ENCODE measurements at places on chromosomes 11 and 22.

DNA sequence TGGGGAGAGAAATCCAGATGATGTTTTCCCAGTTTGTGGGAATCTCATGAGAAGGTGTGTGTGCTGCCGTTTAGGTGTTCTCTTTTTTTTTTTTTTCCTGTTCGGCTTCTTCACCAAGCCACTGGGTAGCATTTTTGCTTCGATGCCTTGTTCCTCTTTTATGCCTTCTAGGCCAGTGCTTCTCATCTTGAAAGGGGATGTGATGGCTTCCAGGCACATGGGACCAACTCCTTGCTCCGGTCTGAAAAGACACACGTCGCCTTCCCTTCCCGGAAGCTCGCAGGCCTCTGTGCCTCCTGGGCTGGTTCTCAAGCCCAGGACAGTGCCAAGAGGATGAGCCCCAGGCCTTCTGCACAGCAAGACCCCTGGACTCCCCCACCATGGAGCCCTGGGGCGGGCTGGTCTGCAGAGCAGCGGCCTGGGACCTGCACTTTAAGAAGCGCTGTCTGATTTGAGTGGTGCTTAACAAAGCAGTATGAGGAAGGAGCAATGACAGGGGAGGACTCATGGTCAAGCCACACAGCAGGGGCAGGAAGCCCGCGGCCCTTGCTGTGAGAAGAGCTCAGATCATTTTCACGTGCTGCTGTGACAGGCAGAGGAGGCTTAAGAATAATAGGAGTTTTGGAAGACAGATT lies 158.8 kb downstream of the MPPED1 start:
- no peak for DNase-seq

DNA sequence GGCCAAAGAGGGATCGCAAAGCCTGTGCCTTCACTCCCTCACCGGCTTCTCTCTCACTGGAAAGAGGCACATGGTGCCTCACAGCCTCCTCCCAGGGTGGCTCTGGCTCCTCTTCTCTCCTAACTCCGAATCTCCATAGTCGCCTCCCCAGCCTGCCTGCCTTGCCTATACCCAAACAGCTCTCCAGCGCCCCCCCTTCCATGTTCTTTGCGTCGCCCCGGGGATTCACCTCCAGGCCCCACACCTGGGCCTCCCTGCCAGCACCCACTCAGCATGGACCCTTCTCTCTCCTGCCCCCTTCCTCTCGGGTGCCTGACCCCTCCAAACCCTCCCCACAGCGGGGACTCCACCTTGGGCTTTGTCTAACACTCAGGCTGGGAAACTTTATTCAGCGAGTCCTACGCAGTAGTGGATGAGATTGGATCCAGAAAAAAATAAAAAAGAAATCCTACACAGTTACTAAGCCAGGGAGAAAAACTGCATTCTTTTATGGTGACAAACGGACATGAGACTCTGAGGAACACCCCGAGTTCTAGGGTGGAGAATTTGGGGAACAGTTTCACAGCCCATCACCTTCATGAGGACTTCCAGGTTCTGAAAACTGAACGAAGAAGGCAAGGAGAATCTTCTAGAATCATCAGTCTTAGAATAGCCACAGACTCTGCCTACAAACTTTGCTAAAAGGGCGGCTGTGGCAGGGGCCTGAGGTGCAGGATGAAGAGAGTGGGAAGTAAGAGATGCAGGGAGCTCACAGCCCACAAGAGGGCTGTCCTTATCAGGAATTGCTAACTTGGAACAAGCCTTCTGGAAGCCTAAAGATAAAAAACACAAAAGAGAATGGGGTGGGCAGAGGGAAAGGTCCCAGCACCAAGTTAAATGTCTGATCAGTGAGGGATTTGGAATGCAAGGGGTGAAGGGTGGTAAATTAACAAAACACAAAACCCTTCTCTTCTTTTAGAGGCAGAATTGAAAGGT lies 5.3 kb downstream of the PPM1F start:
- peak; percentile 89 for DNase-seq

DNA sequence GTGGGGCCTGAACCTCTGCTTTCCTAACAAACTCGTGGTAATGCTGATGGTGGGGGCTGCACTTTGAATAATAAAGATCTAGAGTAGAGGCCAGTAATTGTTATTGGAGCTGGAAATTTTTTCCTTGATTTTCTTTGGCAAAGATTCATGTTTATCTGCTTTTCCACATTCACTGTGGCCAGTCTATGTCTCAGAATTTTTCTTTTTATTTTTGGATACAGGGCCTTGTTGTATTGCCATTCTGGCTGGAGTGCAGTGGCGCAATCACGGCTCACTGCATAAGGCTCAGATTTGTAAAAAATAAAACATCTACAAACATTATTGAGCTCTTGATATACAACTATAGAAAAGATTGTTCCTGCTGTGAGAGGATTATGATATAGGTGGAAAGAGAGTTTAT lies 1.6 kb downstream of the TMEM135 start:
- DNase-seq = no peak

DNA sequence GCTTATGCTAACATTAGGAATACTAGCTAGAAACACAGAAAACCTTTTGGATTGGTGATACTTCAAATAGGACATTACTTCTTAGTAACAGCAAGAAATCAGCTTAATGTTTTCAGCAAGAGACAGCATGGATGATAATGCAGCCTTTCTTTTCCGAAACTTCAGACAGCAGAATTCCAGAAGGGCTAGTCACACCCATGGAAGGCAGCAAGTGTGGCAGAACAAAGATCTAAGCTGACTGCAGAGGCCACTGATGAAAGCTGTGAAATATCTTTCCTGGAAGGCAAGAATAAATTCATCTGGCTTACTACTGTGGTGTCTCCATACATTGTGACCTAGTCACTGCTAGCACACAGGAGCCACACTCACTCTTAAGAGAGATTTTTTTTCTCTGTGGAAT lies 100.3 kb downstream of the CCDC83 start:
- DNase-seq = no peak

DNA sequence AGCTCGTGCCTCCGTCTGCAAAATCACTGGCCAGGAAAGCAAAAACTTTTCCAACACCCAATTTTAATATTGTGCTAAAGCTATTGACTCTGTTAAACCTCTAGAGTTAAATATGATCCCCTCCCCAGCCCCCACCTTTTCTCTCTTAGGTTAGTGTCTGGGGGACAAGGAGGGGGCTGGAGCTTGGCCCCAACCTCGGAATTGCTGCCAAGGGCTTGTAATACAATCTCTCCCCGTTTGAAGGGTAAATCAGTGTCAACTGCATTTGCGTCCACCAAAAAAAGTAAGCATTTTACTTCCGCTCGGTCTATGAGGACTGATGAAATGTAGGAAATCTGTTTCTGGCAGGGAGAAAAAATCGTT lies at the start of gene GAS2:
TSS of gene GAS2 (plus strand) at position 287 of the 363 bp plus-strand sequence. CDS start 8,259 bp downstream, outside the sequence.
- DNase-seq = no peak

DNA sequence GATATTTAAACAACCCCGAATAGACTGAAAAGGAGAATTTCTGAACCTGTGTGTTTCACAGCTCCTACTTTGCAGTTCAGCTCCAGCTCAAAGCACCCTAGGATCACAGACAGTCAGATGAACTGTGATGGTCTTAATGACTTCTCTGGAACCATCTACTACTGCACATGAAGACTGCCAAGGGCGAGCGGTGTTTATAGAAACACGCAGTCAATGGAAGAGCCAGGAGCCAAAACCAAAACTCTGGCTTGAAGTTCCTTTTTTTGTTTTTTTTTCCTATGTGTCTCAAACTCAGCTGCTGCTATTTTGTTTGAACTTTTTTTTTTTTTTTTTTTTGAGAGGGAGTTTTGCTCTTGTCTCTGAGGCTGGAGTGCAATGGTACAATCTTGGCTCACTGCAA lies 382.6 kb upstream of the SYN3 start:
- no peak for DNase-seq

GRCh38 chr11:103910721-103911120 lies 125.7 kb upstream of the DDI1 start:
- DNase-seq = no peak
